Right cardiac atrium (tissue), 5 donors: ENCODE measurements at places on chromosomes 7 and 10. TPM values are rescaled to one million over a fixed set of nuclear protein-coding genes. Genes with fewer than 3 reads are reported as not detected.

DNA sequence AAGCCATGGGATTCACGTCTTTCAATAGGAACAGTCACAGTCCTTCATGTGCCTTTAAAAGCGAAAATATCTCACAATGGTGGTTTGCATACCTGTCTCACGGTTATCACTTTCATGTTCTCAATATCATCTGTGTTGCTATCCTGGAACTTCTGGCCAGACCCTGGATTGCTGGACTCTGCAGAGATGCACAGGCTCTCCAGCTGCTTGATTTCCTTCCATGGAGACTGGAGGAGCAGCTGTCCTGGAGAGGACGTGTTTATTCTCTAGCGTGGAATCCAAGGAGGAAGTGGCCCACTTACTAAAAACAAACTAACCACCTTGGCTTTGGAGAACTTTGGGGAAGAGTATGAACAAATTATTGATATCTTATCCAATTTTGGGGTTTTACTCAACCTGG is 16.5 kb downstream of the BTBD16 start:
- no peak for DNase-seq

- DNase-seq: peak; percentile 40
Measured at GRCh38 chr7:2530071-2530987, 10.8 kb downstream of the LFNG start.

- DNase-seq: no peak
Measured at GRCh38 chr7:154914308-154914995, 88.5 kb downstream of the PAXIP1 start.

- DNase-seq: no peak
Measured at GRCh38 chr10:123147635-123148413, at the start of gene HMX2. Gene HMX2 (plus strand): TSS chr10:123148136. CDS start chr10:123148379, 243 bp downstream.

- DNase-seq: no peak
Measured at GRCh38 chr7:8217200-8218068, 44.5 kb downstream of the ICA1 start.

DNA sequence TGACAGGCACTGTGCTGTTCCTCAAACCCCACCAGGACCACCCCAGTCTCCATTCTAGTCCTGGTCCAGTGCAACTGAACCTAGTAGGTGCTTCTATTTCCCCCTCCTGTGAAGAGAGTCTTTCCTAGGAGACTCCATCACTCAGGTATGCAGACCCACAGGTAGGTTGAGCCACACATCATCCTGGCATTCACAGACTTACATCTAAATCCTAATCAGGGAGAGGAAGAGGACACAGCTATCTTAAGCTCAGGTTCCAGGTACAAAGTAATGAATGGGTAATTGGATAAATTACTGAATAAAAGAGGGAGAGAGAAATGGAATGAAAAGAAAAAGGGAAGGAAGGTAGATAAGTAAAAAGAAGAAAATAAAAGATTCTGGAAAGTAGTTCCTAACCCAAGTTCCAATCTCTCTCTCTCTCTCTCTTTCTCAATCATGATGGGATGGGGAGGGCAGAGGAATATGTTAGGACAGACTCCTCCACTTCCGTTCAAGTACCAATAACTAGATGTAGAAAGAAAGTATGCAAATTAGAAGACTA is 139.8 kb upstream of the NAMPT start:
- DNase-seq: no peak

- no peak for DNase-seq
Measured at GRCh38 chr7:1603346-1604225, 33.8 kb upstream of the PSMG3 start.

DNA sequence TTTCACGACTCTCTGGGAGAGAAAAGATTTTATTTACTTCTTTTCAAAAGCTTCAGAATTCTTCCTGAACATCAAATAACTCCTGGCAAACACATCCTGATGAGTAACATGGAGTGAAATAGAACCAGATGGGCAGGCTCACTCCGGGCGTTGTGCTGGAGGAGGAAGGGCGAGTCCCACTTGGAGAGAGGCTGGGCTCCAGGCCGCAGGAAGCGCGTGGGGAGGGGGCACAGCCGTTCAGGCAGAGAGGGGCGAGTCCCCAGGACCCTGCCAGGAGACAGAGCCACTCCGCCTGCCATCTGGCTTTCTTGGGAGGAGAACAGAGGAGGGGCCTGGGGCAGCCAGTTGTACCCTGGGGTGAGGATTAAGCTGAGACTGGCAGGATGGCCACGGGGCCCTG is 265.9 kb upstream of the ZMIZ1 start:
- peak; percentile 83 for DNase-seq

DNA sequence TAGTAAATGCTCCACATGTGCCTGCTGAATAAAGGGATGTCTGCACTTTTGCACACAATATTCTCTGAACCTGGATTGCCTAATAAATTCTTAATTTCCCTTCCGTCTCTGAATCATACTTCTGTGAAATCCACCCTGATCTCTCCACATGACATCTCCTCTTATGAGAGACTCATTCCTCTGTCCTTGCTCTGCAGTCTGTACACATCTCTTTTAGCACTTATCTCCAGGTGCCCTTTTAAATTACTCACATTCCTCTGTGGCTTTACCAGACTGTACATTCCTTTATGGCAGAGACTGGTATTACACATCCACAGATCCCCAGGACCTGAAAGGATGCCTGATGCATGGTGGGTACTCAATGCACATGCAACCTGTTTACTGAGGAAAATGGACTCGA is 527.6 kb downstream of the PHTF2 start:
- no peak for DNase-seq

DNA sequence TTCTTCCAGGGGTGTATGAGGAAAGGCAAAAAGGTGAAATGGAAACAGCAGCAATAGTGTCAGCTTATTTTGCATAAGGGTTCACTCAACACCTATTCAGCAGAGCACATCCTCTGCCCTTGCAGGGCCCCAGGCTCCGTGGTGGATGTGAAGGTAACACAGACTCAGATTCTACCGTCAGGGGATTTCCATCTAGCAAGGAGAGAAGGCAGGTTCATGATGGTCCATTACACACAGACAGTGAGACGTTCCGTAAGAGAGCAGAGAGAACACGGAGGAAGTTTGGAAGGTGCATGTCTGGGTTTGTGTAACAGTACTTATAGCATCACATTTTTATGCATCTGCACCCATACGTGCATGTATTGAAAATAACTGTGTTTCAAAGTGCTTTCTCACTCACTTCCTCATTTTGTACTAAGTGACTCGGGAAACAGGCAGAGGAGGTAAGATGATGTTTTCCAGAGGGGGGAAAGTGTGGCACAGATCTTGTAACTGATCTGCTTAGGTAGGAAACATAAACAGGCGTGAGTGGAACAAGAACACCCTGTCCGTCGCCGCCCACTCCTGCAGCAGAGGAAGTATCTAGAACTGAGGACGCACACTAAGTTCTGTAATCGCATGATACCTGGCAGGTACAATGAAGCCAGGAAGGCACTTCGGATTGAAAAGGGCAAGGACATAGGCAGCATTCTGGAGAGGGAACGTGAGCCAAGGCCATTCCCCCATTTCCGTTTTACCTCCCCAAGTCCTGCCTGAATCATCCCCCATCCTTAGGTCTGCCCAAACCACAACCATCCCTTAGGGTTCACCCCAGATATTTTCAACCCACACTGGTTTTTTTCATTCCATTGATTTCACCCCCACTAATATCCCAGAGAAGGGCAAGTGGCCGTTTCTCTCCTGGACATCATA is 1.0 kb upstream of the ENO4 start:
- no peak for DNase-seq

DNA sequence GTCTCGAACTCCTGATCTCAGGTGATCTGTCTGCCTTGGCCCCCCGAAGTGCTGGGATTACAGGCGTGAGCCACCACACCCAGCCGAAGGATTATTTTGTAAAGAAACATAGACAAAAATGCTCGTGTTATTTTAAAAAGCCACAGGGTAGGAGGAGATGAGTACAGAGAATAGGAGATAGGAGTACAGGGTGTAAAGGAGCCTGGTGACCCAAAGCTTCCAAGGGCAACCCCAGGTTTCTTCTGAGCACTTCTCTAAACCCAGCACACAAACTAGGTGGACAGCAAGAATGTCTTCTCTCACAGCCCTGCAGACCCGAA is 54.7 kb downstream of the ZNF467 start:
- DNase-seq: no peak

GRCh38 chr10:24701447-24701846 is 22.2 kb downstream of the ARHGAP21 start:
- DNase-seq: no peak

DNA sequence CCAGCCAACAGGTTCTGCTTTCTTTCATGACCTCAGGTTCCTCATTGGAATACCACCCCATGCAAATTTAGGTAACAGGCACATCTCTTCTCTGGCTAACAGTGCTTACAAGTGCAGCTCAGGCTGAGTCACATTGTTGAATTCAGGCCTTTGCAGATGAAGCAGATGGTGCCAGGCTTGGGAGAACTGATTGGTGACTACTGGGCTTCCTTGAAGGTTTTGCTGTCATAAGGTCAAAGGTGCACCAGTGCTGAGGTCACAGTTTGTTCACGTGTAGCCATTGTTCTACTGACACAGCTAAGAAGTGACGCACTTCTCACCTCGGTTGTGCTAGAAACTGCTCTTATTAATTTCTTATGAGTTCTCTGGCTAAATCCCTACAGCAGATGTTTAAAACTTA is 128.6 kb upstream of the BMPER start:
- no peak for DNase-seq

- no peak for DNase-seq
Measured at GRCh38 chr10:16547973-16548372, 26.3 kb upstream of the C1QL3 start.

GRCh38 chr10:3451516-3452172 is 279.1 kb upstream of the PITRM1 start:
- DNase-seq: no peak

- DNase-seq: no peak
Measured at GRCh38 chr10:60856405-60856804, 78.1 kb downstream of the CDK1 start.

DNA sequence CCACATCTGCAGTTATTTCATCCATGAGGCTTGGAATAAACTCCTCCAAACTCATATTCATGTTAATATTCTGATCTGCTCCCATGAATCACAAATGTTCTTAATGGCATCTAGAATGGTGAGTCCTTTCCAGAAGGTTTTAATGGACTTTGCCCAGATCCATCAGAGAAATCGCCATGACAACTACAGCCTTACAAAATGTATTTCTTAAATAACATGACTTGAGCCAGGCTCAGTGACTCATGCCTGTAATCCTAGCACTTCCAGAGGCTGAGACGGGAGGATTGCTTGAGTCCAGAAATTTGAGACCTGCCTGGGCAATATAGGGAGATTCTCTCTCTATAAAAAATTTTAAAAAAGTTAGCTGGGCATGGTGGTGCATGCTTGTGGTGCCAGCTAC is 102.1 kb upstream of the TMEM168 start:
- no peak for DNase-seq

The DOCK4 gene
- polyA plus RNA-seq: 5.7 TPM

The KIAA1217 gene
- 14.6 TPM for polyA plus RNA-seq

The C10orf67 gene
- polyA plus RNA-seq: 0.27 TPM

The CDC14C gene
- not detected for polyA plus RNA-seq

The ZCCHC24 gene
- 31.3 TPM for polyA plus RNA-seq

The ZNF722 gene
- polyA plus RNA-seq: not detected

The CXCL12 gene
- polyA plus RNA-seq: 104 TPM

The TMED4 gene
- 63.9 TPM for polyA plus RNA-seq

The ATRNL1 gene
- 0.75 TPM for polyA plus RNA-seq

The GPR22 gene
- polyA plus RNA-seq: 16.5 TPM
